ENCODE measurements at places on chromosomes 7 and 10.

GRCh38 chr10:19658131-19658530, 158.1 kb upstream of the PLXDC2 start:
- no peak for DNase-seq

DNA sequence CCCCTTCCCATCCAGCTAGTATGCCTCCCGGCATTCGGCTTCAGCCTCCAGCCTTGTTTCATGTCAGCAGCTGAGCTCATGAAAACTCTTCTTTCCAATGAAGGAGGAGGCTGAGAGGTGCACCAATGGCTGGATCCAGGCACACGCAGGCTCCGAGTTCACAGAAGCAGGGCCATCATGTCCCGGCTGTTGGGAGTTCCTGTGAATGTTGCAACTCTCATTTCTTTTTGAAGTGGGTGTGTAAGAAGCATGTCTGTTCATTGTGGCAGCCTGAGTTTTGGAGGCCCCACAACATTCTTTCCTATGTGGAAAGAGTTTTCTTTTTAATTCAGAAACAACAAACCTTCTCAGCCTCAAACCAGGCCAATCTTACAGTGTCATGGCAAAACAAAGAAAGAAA, 89.7 kb downstream of the PTPRE start:
- no peak for DNase-seq

DNA sequence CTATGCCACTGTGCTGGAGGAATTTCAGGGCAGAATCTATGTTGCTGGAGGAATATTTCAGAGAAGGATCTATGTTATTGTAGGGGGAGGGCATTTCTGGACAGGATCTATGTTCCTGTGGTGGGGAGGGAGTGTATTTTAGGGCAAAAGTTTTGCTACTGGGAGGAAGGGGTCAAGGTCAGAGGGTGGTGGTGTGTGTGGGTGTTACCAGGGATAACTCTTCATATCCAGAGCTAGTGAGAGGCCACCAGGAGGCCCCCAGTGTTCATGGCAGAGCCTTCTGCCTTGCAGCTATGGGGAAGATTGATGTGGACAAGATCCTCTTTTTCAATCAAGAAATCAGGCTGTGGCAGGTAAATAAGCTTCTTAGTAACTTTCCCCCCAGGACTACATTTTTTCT, 2.0 kb upstream of the STRA8 start:
- no peak for DNase-seq

GRCh38 chr10:129713659-129714265, 246.7 kb downstream of the MGMT start:
- no peak for DNase-seq

DNA sequence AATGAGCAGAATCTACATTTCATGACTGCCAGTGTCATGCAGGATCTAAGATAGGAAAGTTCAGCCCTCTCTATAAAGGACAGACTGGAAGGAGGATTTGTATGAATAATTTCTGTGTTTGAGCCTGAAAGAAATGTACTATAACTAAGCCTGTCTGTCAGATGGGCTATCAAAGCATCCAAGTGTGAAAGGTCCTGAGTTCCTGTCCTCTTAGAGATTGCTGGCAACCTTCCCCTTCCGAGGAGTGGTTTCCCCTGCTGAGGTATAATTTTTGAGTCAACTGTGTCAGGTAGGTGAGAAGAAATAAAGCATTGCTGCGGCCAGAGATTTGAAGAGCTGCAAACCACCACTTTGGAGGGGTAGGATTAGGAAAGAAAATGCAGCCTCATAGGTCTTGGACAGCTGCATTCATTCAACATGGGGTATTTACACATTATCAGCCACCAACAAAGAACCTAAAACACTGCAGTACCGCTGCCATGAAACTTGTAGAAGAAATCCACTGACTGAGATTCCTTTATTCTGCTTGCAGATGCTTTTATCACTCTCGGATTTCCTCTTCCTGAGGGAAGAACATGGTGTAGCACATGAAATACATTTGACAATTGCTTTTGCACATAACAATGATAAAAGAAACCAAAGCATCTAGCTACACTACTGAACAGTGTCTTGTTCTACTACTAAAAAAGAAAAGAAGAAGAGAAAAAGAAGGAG, 189.1 kb downstream of the DGKI start:
- DNase-seq = no peak

DNA sequence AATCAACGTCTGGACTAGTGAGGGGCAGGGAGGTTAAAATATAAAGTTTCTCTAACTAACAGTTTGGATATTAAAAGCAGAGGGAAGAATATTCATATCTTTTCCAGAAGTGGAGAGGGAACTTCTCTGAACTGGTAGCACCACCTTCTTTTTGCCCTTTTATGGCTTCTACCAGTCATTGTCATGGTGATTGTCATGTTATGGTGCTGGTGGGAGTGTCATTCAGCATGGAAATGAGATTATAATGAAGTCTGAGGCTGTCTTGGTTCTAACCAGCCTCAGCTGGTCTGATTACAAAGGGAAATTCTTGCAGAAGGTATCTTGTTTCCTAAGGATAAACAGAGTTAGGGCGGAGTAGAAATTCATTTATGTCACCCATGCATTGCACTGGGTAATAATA, 523.8 kb downstream of the ZWINT start:
- DNase-seq = no peak

DNA sequence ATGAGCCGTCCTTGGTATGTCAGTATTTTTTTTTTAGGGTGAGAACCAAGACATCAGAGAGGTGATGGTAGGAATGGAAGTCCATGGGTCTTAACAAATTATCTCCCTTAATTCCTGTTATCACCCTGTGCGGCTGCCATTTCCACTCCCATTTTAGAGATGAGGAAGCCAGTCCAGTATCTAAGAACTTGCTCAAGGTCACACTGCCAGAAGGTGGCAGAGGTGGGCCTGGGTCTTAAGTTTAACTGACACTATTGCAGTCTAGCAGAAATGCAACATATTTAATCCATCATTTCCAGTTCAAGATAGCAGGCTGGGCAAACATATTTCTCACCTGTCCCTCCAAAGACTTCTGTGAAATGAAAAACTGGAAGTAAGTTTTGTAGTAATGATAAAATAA, 108.3 kb downstream of the GLI3 start:
- no peak for DNase-seq

- no peak for DNase-seq
Observed at GRCh38 chr7:69095649-69096048, 502.6 kb upstream of the AUTS2 start.

DNA sequence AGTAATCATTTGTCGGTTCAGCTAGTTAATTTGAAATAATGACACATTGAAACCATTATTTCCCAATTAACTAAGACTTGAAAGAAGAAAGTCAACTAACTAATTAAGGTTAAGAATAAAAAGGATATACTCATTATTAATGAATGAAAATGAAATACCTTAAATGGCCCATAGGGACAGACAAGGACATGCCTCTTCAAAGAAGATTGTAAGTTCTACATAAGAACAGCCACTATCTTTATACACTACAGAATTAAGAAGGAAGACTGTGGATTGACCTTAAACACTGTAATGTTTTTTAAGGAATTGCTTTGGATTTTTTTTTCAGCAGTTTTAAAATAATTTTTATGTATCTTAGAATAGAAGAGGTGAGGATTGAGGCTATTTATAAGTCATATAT, 60.7 kb downstream of the CSTF2T start:
- DNase-seq = no peak

DNA sequence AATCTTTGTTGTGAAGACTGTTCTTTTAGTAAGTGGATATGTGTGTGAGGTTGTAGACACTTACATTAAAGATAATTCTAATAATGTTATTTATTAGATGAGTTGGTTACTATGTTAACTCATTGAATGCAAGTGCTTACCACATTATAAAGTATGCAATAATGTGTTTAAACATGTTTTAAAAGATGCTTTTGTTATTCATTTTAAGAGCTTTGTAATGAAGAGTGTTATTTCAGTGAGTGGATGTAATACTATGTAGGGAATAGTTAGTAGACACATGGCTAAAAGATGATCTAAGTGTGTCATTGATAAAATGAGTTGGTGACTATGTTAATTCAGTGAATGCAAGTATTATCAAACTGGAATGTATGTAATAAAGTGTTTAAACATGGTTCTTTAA, 70.0 kb upstream of the VOPP1 start:
- DNase-seq = no peak

GRCh38 chr10:119703903-119704508, 21.8 kb upstream of the INPP5F start:
- no peak for DNase-seq

DNA sequence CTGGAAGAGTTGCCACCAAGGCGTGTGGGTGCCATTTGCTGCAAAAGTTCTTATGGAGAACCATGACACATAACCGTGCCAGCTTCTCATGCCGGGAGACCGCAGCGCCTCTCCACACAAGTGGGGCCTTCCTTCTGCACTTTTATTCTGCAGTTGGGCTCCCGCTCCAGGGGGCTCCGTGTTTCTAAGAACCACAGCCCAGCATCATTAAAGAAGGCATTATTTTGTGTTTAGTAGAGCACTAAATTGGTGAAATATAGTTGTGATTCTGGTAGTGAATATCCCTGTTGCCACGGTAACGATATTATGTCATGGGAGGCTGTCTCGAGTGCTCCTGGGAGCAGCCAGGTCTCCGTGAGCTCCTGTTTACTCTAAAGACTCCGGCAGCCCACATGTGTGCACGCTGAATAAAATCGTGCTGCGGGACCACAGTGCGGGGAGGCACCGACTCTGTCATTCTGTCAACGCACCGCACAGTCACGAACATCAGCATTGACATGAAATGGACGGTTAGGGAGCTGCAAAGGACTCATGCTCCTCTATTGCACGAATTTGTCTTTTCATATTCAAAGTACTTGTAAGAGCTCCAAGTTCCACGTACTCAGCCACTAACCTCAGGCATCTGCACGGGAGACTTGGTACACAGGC, 68.8 kb upstream of the PITRM1 start:
- DNase-seq = no peak

- peak; percentile 12 for DNase-seq
Observed at GRCh38 chr10:112961609-112962008, 11.6 kb downstream of the TCF7L2 start.

GRCh38 chr7:79459381-79459780, 5.9 kb upstream of the MAGI2 start:
- DNase-seq = no peak

DNA sequence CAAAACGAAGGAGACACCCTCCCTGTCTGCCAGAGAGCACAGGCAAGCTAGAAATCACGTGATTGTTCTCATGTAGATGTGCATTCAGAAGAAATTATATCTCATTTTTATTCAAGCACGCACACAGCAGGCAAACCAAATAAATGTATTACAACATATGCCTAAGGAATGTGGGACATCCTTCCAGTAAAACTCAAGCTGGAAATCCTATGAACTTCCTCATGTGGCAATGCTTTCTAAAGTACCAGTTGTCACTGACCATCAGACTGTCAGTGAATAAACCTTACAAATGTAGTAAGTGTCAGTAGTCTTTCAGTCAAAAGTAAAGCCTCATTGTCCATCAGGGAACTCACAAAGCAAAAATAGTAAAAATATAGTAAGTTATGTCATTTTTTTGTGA, 350.1 kb upstream of the POM121L12 start:
- no peak for DNase-seq

DNA sequence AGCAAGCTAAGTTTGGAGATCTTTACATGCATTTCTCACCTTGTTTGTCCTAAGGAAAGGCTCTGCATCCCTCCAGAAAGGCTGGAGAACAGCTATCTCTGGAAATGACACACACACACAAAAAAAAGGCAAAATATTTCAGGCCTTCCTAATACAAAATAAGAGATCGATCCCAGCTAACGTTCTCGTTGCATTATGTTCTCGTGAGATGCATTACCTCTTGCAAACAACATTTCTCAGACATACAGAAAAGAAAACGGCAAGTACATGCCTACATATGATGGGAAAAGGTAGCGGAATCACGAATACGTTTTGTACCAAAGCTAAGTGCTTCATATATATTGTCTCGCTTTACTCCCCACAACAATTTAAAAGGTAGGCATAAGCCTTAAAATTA, 488 bp downstream of the MTERF1 start:
- no peak for DNase-seq

- DNase-seq = no peak
Observed at GRCh38 chr10:78374331-78375028, 340.8 kb downstream of the RPS24 start.

- DNase-seq = no peak
Observed at GRCh38 chr7:33832271-33832721, 73.0 kb upstream of the BMPER start.

- no peak for DNase-seq
Observed at GRCh38 chr10:78279756-78280155, 246.1 kb downstream of the RPS24 start.

GRCh38 chr10:101031796-101032636, 982 bp downstream of the SFXN3 start:
- peak; percentile 79 for DNase-seq

- no peak for DNase-seq
Observed at GRCh38 chr7:127708201-127708600, 56.2 kb downstream of the SND1 start.

- DNase-seq = no peak
Observed at GRCh38 chr10:11886851-11887250, 63.7 kb downstream of the PROSER2 start.

DNA sequence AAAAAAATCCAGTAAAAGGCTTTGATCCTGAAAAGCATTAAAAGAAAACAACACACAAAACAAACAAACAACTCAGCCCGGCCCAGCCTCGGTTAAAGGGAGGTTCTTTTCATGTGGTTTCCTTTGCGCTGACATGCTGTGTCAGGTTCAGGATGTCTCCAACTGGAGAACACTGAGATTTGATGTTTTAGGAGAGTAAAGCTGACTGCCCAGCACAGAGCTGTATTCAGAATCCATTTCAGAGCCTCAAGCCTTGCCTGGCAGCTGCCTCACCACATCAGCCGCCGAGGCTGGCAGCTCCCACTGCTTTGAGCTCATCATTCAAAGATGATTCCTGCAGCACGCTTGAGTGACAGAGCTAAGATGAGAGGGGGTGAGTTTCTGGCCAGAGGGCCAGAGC, 205.8 kb upstream of the LYZL1 start:
- no peak for DNase-seq

- no peak for DNase-seq
Observed at GRCh38 chr10:32163762-32164148, 107.5 kb upstream of the KIF5B start.

- no peak for DNase-seq
Observed at GRCh38 chr7:113000316-113001020, 86.2 kb downstream of the GPR85 start.

DNA sequence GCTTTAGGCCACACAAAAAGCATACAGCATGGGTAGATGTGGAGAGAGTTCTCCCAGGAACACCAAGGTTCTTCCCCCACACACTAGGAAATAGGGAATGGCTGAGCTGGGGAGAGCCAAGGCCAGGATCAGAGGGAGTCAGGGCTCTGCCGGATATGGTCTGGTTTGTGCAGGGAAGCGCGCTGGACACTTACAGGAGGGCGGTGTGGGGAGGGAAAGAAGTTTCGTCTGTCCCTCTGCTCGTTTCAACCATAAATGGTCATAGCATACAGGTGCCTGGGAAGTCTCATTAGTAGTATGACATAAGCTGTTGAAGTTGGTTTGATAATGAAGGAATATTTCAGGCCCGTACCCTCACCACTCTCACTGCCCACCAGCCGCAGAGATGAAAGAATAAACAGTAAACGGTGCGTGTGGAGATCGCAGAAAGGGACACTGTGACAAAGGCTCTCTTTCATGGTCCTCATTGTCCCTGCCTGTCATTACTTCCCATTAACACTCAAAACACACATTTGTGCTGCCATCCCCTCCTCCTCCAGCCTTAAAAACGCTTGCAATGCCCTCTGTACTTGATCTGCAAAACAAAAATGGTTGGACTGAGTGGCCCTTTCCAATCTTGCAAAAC, 207.2 kb downstream of the CELF2 start:
- no peak for DNase-seq

All from T-cell (primary cell).